ENCODE measurements at places on chromosomes 13 and 19. TPM values are rescaled to one million over a fixed set of nuclear protein-coding genes. Genes with fewer than 3 reads are reported as not detected.

GRCh38 chr13:26872525-26873385 is 112.2 kb upstream of the GPR12 start:
- no peaks in the 10 kb centered on the region for H3K36me3 ChIP-seq
- no peaks in the 10 kb centered on the region for H3K4me1 ChIP-seq
- peak; percentile 77 for DNase-seq
- H3K27ac ChIP-seq, result no peak overlapping the region
- peaks cover 15% of the 10 kb centered on the region for H3K27me3 ChIP-seq
- H3K4me3 ChIP-seq, result no peak overlapping the region

GRCh38 chr19:1955171-1956121 is 14.5 kb downstream of the CSNK1G2 start:
- H3K4me3 ChIP-seq, result no peak overlapping the region
- H3K4me1 ChIP-seq, result no peaks in the 10 kb centered on the region
- H3K27me3 ChIP-seq, result no peaks in the 10 kb centered on the region
- no peaks in the 10 kb centered on the region for H3K36me3 ChIP-seq
- DNase-seq, result no peak

GRCh38 chr19:1183543-1184172 is 9.6 kb upstream of the SBNO2 start:
- DNase-seq, result peak; percentile 88
- H3K36me3 ChIP-seq, result no peaks in the 10 kb centered on the region
- no peaks in the 10 kb centered on the region for H3K27me3 ChIP-seq
- no peak overlapping the region for H3K4me3 ChIP-seq
- H3K27ac ChIP-seq, result peak overlapping the region; percentile 90

The ZNF564 gene
- total RNA-seq, result 9.2 TPM

DNA sequence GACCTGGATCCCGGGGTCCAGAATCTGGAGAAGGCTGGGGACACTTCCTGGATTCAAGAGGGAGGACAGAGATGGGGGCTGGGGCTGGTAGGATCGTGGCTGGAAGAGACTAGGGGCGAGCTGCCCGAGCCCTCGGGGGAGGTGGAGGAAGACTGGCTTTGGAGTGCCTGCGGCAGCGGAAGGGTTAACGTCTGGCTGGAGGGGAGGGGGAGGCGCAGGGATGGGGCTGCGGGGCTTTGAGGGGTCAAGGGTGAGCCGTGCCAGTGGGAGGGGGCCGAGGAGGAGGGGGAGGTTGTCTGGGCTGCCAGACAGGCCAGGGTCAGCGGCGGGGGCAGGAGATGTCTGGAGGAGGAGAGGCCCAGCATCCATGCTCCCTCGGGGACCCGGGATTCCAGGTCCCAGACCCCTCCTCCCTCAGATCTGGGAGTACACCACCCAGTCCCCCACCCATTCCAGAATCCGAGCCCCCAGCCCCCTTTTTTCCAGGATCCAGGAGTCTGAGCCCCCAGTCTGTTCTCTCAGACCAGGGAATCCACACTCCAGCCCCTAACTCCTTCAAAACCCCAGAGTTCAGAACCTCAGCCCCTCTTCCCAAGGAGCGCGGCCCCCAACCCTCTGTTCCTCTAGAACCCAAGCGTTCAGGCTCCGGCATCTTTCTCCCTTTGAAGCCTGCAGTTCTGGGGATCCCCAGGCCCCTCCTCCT is 3.2 kb upstream of the SPACA6 start:
- peak overlapping the region; percentile 98 for H3K27ac ChIP-seq
- H3K36me3 ChIP-seq, result no peaks in the 10 kb centered on the region
- H3K4me1 ChIP-seq, result peaks cover 20% of the 10 kb centered on the region
- H3K27me3 ChIP-seq, result no peaks in the 10 kb centered on the region
- DNase-seq, result peak; percentile 69

The ZNF256 gene
- 5.4 TPM for total RNA-seq

DNA sequence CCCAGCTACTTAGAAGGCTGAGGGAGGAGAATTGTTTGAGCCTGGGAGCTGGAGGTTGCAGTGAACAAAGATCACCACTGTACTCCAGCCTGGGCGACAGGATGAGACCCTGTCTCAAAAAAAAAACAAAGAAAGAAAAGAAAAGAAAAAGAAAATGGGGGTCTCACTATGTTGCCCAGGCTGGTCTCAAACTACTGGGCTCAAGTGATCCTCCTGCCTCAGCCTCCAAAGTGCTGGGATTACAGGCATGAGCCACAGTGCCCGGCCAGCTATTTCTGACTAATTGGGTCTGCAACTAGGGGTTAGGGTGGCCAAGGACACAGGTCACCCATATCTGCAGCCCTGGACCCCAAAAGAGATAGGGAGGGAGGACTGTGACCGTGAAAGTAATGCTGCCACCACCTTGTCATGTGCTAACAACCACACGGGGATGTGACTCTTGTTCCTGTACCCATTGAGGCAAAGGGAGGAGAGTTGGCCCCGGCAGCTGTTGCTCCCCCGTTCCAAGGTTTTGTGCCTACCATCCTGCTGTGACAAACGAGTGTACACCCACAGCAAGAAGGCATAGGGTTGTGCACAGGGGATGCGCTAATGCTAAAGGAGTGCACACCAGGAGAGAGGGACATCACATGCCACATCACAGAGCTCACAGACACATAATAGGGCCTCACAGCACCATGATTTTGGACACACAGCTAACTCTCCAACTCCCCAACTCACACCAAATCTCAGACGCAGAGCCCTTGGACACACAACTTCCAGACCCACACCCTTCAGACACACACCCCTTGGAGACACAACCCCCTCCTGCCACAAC is 619 bp downstream of the MEF2B start:
- H3K36me3 ChIP-seq, result no peaks in the 10 kb centered on the region
- H3K4me3 ChIP-seq, result no peak overlapping the region
- H3K27ac ChIP-seq, result no peak overlapping the region
- H3K27me3 ChIP-seq, result no peaks in the 10 kb centered on the region
- no peak for DNase-seq

DNA sequence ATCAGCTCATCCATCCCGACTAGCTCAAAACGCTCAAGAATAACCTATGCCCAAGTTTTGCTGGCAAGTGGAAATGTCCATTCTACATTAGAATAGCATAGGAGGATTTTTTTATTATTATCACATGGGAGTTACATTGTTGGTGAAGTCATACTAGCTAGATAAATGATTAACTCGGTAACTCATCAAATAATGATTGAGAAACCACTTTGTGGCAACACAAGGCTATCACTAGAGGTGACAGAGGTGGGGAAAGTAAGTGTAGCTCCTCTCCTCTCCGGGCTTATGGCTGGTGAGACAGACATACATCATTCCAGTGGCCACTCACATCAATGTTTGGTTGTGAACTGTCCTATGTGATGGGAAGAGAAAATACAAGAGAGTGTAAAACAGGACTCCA is 161.6 kb downstream of the ZIC5 start:
- H3K36me3 ChIP-seq, result no peaks in the 10 kb centered on the region
- H3K27ac ChIP-seq, result no peak overlapping the region
- no peak overlapping the region for H3K4me3 ChIP-seq

DNA sequence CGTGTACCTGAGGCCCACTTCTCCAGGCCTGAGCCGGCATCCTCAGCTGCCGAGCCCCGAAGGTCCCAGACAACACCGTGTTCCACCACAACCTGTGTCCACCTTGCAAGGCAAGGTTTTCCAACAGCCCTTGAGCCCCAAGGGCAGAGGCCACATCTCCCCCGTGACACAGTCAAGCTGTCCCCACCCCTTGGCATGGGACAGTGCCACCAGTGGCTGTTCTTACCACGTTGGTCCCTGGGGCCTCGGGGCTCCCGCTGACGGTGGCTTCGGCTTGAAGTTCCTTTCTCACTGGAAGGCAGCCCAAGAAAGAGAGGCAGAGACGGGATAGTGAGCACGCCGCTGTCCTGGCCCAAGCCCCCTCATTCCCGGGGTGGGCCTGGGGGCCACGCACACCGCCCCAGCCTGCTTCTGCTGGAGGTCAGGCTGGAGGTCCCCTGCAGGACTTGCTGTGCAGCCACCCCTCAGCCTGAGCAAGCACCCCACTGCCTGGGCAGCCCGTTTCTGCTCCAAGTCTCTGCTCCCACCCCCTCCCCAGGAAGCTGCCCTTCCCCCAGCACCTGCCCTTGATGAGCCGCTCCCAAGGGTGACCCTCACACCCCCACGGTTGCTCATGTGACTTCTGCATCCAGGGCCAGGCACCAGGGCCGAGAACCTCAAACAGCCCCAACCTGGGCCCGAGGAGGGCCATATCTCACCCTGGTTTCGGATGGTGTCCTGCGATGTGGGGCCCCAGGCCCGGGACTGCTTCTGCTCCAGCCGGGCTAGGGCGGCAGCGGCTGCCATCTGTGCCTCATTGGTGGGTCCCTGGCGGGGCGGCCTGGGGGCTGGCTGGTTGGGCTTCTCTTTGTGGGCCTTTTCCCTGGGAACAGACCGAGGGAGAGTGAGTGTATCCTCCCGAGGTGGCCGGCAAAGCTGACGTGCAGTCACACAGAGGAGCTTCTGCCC is 4.1 kb downstream of the UBXN6 start:
- no peaks in the 10 kb centered on the region for H3K36me3 ChIP-seq
- H3K4me1 ChIP-seq, result peaks cover 15% of the 10 kb centered on the region
- no peak for DNase-seq
- no peak overlapping the region for H3K4me3 ChIP-seq
- no peak overlapping the region for H3K27ac ChIP-seq
- no peaks in the 10 kb centered on the region for H3K27me3 ChIP-seq

- no peaks in the 10 kb centered on the region for H3K27me3 ChIP-seq
- H3K4me1 ChIP-seq, result no peaks in the 10 kb centered on the region
- no peak overlapping the region for H3K27ac ChIP-seq
- no peaks in the 10 kb centered on the region for H3K36me3 ChIP-seq
Observed at GRCh38 chr13:27745301-27745700, 47.0 kb upstream of the GSX1 start.

- no peaks in the 10 kb centered on the region for H3K27me3 ChIP-seq
- no peaks in the 10 kb centered on the region for H3K4me1 ChIP-seq
- no peaks in the 10 kb centered on the region for H3K36me3 ChIP-seq
- DNase-seq, result peak; percentile 62
- H3K4me3 ChIP-seq, result no peak overlapping the region
Observed at GRCh38 chr13:23321535-23322241, 111.8 kb downstream of the SACS start.

The PPP1R13L gene
- 8.7 TPM for total RNA-seq

- no peaks in the 10 kb centered on the region for H3K36me3 ChIP-seq
- no peak overlapping the region for H3K27ac ChIP-seq
- H3K4me3 ChIP-seq, result no peak overlapping the region
- no peaks in the 10 kb centered on the region for H3K4me1 ChIP-seq
- no peaks in the 10 kb centered on the region for H3K27me3 ChIP-seq
- no peak for DNase-seq
Observed at GRCh38 chr13:61021838-61022237, 393.8 kb downstream of the PCDH20 start.

GRCh38 chr19:28521614-28522544 is 691.1 kb downstream of the UQCRFS1 start:
- H3K27me3 ChIP-seq, result no peaks in the 10 kb centered on the region
- H3K36me3 ChIP-seq, result no peaks in the 10 kb centered on the region
- no peaks in the 10 kb centered on the region for H3K4me1 ChIP-seq
- H3K4me3 ChIP-seq, result no peak overlapping the region

DNA sequence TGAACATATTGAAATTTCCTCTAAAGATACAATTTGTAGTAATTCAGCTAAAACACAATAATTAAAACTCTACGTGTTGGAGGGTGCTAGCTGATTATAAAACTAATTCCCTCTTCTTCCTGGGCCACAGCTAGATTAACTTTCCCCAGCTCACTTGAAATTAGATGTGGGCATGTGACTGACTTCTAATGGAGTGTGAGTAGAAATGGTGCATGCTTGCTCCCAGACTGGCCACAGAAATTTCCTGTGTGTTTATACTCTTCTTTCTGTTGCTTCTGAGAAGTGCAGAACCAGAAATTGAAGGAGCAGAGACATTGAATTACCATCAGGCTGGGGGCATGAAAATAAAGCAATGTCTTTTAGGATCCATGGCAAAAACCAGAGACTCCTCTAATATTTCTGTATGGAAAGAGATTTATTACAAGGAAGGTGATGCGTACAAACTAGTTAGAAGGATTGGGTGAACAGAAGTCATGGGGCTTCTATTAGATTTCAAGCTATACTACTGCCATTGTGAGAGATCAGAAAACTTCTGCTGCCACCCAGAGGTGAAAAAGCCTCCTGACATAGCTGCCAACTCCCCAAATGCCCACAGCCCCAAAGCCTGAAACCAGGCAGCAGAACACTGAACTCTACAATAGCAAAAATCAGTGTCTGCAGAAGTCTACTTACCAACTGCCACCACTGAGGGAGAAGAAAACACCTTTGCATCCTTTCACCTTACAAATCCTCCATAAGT is 379.2 kb upstream of the MIR17HG start:
- H3K4me3 ChIP-seq, result no peak overlapping the region
- no peaks in the 10 kb centered on the region for H3K4me1 ChIP-seq
- H3K27ac ChIP-seq, result no peak overlapping the region
- H3K27me3 ChIP-seq, result no peaks in the 10 kb centered on the region

DNA sequence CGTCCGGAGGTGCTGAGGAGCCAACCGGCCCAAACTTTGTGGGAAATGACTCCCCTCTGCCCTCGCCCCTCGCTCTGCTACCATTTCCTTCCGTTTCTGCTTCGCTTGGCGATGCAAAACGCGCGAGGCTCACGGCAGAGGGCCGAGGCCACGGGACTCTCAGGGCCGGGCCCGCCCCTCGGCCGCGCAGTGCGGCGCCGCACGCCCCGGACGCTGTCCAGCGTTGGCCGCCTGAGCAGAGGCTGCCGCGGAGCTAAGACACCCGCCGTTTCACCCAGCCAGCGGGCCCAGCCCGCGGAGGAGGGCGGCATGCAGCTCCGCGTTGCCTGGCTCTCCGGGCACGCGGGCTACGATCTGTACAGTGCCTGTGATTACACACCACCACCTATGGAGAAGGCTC is 2.1 kb upstream of the ZNF578 start:
- H3K4me1 ChIP-seq, result no peaks in the 10 kb centered on the region
- no peak for DNase-seq
- no peaks in the 10 kb centered on the region for H3K36me3 ChIP-seq
- H3K27ac ChIP-seq, result no peak overlapping the region
- no peaks in the 10 kb centered on the region for H3K27me3 ChIP-seq

DNA sequence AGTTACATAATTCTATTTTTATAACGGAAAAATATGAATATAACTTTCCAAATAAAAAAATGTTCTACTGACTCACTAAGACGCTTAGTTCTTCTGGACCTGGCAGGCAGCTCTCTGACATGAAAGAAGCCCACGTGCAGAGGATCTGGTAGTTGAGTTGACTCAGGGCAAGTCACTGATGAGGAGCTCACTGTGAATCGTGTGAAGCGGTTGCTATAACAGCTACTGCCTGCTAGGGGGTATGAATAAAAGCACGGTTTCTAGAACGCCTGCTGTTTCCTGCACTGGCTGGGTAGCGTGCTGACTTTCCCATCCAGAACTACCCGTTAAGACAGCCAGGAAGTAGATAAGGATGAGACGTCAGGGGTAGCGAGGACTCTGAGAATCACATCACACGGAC is 54.7 kb upstream of the WASF3 start:
- peak; percentile 52 for DNase-seq
- H3K4me3 ChIP-seq, result no peak overlapping the region
- no peaks in the 10 kb centered on the region for H3K27me3 ChIP-seq
- H3K36me3 ChIP-seq, result no peaks in the 10 kb centered on the region
- H3K4me1 ChIP-seq, result no peaks in the 10 kb centered on the region

- H3K4me1 ChIP-seq, result peaks cover 53% of the 10 kb centered on the region
- peak; percentile 92 for DNase-seq
- peak overlapping the region; percentile 32 for H3K4me3 ChIP-seq
- H3K36me3 ChIP-seq, result no peaks in the 10 kb centered on the region
Observed at GRCh38 chr19:18417250-18418028, 1.8 kb upstream of the SSBP4 start.

The OR7C1 gene
- 0.03 TPM for total RNA-seq
